ENCODE measurements at places on chromosomes 11 and 22. TPM values are rescaled to one million over a fixed set of nuclear protein-coding genes. Genes with fewer than 3 reads are reported as not detected.

GLYAT gene
- not detected for total RNA-seq

DDTL gene
- total RNA-seq, result 4.2 TPM

RTN4R gene
- 28.3 TPM for total RNA-seq

CRYAB gene
- 0.44 TPM for total RNA-seq

FAU gene
- 779 TPM for total RNA-seq

MPPED2 gene
- total RNA-seq, result 0.89 TPM

FDXACB1 gene
- 3.8 TPM for total RNA-seq

APOL4 gene
- not detected for total RNA-seq

PRG3 gene
- total RNA-seq, result not detected

DCDC1 gene
- total RNA-seq, result 0.59 TPM

NNMT gene
- not detected for total RNA-seq

MICAL3 gene
- total RNA-seq, result 11.8 TPM

TBX10 gene
- total RNA-seq, result not detected

SDF2L1 gene
- 29.3 TPM for total RNA-seq

ACTN3 gene
- 36.9 TPM for total RNA-seq

CCDC88B gene
- 9.9 TPM for total RNA-seq

PAX6 gene
- 12.3 TPM for total RNA-seq

PIWIL4 gene
- total RNA-seq, result 1.1 TPM

THY1 gene
- 319 TPM for total RNA-seq

SLC25A18 gene
- total RNA-seq, result 0.66 TPM

SLC17A6 gene
- not detected for total RNA-seq

CHRM4 gene
- total RNA-seq, result 0.14 TPM

Data from H7 (cell line).